ENCODE measurements at places on chromosomes 16 and 17. TPM values are rescaled to one million over a fixed set of nuclear protein-coding genes. Genes with fewer than 3 reads are reported as not detected.

ANKRD40CL gene
- not detected for total RNA-seq

SLC22A31 gene
- total RNA-seq: 0.39 TPM

HNF1B gene
- not detected for total RNA-seq

CLEC18C gene
- not detected for total RNA-seq

SPATA32 gene
- 0.12 TPM for total RNA-seq

TMEM238L gene
- total RNA-seq: not detected

SMG1 gene
- 85.1 TPM for total RNA-seq

PYY gene
- total RNA-seq: not detected
